ENCODE measurements at places on chromosomes 1 and 21.

DNA sequence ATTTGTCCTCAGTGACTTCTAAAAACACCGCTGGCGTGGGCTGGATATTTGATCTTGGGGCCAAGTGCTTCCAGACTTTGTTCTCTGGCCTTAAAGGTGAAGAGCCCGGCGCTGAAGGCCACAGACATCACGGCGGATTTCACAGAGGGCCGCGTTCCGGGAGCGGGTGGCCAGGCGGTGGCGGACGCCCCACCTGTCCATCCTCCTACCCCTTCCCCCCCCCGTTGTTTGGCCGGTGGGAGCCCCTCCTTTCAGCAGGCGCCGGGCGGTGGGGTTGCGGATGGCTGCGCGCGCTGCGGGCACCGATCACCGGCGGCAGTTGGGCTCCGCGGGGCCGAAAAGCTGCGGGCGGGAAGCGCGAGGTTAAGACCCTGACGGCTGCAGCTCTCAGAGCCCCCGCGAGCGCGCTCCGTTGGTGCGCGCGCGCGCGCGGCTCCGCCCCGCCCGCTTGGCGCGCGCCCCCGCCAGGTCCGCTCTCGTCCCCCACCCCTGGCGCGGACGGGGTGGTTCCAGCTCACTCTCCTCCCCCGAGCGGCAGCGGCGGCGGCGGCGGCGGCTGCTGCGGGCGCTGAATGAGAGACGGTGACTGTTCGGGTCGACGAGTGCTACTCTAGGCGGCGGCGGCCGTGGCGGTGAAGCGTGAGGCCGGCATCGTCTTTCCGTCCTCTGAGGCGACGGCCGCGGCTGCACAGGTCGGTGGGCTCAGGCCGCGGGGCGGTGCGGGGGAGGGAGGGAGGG, at the start of gene RALGPS2:
RALGPS2 (plus strand) TSS at position 517 of the 738 bp plus-strand sequence. CDS start 51,521 bp downstream, outside the sequence.
- DNase-seq, result peak; percentile 3

DNA sequence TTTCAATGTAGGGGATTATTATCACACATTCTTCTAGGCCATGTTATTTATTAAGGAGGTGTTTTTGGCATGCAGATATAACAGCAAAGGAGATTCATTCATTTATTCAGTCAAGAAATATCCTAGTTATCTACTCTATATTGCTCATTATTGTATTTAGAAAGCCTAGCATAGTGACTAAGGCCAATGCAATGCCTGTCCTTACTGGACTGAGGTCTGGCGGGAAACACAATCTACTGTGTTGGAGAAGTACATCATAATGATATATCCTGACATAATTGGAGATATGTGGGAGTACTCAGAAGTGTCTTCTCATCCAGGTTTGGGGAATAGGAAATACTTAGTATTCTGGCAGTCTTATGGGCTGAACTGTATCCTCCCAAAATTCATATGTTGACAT, 421.5 kb upstream of the USP24 start:
- DNase-seq, result no peak

- DNase-seq, result no peak
Measured at GRCh38 chr21:44569861-44570517, 3.5 kb upstream of the KRTAP10-4 start.

DNA sequence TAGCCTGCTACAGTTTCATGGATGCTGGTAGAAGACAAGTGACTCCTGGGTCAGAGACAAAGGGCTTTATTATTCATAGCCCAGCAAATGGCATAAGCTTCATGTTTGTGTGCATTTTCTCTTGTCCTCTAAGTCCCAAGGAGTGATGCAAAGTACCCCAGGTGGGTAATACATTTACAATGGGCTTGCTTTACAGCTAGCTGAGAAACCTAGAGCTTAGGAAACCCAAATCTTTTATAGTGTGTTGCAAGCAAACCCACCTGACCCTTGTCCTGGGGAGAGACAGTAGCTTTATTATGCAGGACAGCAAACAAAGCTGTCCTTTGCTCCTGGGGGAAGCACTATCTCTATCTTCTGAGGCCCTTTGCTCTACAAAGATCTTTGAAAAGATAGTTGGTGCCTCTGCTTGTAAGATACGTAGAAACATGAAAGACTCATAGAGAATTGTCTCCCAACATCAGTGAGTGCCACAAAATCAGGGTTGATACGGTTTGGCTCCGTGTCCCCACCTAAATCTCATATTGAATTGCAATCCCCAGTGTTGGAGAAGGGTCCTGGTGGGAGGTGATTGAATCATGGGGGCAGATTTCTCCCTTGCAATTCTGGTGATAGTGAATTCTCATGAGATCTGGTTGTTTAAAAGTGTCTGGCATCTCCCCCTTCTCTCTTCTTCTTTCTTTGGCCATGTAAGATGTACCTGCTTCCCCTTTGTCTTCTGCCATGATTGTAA, 315.8 kb upstream of the USP24 start:
- no peak for DNase-seq

DNA sequence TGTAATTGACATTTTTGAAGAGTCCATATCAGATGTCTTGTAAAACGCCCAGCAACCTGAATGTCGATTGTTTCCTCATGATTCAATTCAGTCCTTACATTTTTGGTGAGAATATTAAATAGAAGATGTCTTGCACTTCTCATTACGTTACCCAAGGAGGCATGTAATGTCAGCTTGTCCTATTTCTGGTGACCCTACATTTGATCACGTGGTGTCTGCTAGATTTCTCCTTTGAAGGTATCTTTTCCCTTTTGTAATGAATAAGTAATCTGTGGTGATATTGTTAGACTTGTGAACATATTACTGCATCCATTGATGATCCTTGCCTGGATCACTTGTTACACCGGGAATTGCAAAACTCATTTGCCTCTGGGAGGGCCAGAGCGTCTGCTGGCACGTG, 87.6 kb upstream of the DISP3 start:
- no peak for DNase-seq

- no peak for DNase-seq
Measured at GRCh38 chr1:14980621-14981218, 172.8 kb upstream of the TMEM51 start.

GRCh38 chr1:53372501-53372951, 44.7 kb upstream of the LRP8 start:
- no peak for DNase-seq

- no peak for DNase-seq
Measured at GRCh38 chr1:15259622-15260007, 12.6 kb downstream of the FHAD1 start.

GRCh38 chr1:163308811-163309210, 12.9 kb upstream of the NUF2 start:
- no peak for DNase-seq

GRCh38 chr1:202106340-202107254, 16.1 kb upstream of the GPR37L1 start:
- no peak for DNase-seq

DNA sequence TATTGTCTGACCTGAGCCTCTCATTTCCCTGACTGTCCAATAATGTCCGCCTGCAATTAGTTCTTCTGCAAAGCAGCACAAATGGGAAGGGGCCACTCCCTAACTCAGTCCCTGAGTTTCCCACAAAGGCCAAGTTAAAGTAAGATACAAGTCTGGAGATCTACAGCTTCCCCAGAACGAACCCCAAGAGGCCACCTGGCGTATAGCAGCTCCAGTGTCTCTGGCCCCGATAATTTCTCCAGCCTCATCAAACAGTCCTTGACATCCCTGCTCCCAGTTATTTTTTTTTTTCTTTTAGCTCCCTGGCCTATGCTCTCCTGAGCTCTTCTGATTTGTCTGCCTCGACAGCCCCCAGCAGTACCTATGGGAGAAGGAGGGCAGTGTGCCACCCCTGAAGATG, 8.1 kb upstream of the ACKR1 start:
- DNase-seq, result no peak

DNA sequence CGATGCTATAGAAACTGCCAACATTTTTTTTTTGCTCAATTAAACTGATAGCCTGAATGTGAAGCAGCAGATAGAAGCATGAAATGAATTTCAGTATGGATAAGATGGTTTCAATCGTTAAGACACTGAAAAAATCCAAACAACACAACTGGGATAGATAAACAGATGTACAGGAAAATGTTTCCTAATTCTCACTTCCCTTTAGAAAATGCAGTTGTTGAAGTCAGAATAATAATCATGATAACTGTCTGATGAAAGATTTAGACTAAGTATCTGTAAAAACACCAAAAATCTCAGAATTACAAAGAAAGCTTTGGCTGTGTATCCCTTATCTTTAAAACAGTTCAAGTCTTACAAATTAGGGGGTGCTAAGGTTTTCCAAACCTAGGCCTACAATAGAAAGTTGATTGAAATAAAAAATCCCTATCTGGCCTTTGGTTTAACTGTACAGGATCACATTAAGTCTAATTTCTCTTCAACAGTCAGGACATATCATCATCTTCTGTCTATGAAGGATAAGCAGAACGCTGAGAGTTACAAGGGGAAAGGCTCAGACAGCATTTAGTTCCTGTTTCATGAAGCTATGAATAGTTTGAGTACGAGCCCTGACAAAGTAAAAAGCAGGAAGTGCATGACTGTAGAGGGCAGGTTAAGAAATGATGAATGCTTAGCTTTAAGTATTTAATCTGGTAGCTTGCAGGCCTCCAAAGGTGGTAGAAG, 203.2 kb downstream of the APP start:
- DNase-seq, result no peak

DNA sequence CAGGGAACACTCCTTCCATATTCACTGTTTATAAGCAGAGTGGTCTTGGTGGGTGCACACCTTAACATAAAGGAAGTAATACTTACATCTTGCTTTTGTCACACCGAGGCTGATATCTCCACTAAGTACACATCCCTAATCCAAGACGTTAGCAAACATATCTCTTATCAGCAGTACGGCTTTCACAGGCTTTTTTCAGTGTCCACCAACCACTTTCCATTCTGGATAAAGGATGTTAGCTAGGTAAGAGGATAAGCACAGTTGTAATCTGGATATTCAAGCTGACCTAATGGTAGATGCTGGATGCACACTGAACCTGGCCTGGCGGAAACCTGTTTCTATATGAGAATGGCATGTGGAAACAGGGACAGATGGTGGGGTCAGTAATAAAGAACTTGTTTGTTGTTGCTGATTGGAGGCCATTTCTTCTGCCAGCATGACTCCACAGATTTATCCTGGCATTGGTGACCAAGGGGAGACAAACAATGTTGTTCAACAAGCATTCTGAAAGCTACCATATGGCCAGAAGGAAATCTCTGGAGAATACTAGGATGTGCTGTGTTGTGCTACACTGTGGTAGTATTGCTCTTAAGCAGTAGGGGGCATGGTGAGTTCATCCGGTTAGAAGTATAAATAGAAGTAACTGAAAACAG, 416.4 kb downstream of the PTBP2 start:
- no peak for DNase-seq

DNA sequence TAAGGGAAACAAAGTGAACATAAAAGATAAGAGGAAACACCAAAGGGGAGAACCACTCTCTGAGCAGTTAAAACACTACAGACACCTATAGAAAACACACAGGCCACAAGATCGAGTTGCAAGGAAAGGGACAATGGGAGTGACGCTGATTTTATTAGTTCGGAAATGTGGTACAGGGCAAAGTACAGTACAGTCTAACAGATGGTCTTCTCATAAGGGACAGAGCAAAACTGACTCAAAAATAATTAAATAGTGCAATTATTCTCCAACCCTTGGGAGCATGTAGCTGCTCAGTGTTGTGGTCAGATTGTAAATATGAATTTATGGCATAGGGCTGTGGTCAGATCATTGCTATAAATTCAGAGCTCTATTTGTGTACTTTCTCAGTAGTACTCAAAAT, 352.0 kb downstream of the USH2A start:
- DNase-seq, result no peak

DNA sequence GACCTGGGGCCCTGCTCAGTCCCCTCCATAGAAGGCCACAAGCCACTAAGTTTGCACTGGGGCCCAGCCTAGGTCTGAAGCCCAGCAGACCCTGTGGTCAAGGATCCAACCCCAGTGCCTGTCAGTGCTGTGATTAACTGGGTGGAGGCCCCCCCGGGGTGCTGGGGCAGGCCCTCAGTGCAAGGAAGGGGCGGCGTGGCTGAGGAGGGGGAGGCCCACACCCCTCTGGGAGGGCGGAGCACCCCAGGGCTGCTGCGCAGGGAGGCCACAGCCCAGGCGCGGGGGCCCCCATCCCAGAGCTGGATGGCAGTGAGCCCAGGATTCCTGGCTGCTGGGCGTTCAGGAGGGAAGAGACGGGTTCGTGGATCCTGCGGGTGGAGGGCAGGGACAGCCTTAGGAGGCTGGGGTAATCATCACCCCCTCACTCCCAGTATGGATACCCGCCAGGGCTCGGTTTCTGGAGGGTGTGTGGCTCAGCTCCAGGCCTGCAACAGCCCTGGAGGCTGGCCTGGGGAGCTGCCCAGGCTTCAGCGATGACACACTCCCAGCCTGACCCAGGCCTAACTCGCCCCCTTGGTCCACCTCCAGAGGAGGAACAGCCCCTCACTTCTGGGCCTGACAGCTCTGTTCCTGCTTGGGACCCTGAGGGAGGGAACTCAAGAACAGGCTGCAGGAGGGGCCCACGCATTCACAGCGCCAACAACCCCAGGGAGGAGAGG, 890 bp downstream of the GJC2 start:
- DNase-seq, result no peak

DNA sequence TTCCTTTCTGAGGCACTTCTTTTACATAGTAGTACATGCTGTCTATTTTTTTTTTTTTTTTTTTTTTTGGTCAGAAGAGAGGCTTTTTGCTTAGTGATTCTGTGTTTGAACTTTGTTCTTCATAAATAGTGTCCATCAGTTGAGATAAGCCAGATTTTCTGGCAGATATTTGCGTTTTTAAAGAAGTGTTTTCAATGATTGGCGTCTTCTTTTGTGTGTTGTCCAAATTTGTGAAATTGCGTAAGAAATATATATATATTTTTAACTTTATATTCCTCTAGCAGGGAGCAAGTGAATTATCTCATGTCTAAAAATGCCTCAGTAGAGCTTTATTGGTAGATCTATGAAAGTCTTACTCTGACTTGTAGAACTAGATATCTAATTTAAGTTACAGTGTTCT, 28.3 kb downstream of the NEK7 start:
- DNase-seq, result no peak
